ENCODE measurements at places on chromosomes 7 and 10.

- no peak for DNase-seq
Observed at GRCh38 chr7:23011222-23011924, 2.6 kb downstream of the HYCC1 start.

GRCh38 chr10:30939643-30940251 lies 91.9 kb downstream of the ZNF438 start:
- DNase-seq = no peak

GRCh38 chr7:99623091-99623693 lies 6.4 kb downstream of the ZSCAN25 start:
- peak; percentile 32 for DNase-seq

DNA sequence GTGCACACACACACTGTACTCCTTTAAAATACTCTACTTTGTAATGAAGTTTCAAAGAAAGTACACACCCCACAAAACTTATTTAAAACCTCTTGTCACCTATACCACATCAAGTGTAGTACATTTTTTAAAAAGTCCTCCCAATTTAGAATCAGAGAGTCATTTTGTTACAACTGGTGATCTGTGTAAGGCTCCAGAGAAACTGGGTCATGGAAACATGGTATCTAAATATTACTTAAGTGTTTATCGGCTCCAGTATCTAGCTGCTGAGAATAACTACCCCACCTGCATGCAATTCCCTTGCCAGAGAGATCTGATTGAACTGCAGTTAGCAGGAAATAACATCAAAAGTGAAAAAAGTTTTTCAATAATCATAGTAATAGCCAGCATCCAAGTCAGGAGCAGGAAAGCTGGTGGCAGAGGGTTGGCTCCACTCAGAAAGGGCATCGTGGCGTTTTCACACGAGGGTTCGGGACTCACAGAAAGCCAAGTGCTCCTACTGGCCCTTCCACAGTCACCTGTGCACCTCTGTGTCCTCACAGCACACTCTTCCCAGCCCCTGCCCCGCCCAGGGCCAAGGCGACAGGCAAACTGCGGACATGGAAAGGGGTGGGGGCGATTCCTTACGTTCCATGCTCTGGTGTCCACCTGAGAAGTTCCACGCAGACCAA lies 6.5 kb downstream of the RGS10 start:
- no peak for DNase-seq

DNA sequence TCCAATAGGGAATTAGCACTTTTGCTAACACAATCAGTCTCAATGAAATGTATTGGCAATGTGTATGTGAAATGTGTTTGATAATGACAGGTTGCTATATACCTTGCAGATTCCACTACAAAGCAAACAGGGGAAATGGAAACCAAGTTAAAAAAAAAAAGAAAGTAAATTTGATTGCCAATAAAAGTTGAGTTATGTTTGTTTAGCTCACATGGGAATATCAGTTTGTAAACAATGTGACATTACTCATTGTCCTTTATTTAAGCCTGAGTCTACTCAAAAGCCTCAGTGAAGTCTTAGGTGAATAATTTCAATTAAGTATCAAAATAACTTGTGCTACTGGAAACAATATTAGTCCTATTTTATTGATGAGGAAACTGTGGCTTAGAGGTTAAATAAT lies 285.2 kb downstream of the CACNA2D1 start:
- DNase-seq = no peak

DNA sequence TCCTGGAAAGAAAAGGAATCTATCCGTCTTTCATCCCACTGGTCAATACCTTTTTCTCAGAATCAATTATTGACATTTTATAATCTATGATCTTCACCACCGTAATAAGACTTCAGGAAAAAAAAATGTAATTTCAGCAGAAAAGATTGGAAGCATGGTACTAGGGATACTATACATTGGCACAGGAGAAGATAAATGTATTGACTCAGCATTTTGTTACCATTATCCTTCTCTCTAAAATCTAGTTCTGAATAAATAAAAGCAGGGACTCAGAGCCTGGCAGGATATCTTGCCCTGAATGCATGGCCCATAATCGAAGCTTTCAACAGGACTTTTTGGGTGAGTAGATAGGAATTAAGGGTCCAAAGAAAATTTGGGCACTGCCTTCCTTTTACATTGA lies 120.7 kb downstream of the LRRTM3 start:
- DNase-seq = no peak

DNA sequence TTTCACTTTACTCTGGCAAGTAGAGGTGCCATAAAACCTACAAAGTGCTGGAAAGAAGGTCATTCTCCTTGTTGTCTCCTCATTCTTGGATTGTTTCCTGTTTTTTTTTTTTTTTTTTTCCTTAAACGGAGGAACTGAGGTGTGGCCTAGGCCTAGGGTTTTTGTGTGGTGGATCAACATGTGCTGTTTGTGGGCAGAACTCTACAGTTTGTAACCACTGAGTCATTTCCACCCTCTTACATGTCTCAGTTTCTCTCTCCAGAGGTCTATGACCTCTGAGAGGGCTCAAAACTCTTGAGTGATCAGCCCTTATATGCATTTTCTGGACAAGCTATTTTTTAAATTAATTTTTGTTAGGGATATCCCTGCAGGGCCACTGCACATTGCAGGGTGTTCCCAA lies 296.0 kb downstream of the PPP1R3A start:
- DNase-seq = no peak

GRCh38 chr7:88268858-88269257 lies 37.8 kb downstream of the STEAP4 start:
- no peak for DNase-seq

DNA sequence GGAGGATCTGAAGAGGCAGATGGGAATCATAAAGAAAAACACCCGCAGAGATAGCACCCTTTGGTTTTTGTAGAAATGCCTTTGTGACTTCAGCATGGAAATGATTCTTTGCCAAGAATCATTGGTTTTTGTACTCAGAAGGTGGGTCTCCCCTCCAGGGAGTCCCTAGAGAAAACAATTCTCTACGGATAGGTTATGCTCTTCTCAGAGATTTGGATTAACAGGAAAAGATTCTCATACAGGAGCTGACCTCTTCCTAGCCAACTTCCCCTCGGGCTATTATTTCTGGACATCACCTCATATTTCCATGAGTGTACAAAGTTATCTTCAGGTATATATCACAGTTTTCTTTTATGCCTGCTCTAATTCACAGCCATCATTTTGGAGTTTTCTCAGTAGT lies 274.2 kb upstream of the HABP2 start:
- no peak for DNase-seq

DNA sequence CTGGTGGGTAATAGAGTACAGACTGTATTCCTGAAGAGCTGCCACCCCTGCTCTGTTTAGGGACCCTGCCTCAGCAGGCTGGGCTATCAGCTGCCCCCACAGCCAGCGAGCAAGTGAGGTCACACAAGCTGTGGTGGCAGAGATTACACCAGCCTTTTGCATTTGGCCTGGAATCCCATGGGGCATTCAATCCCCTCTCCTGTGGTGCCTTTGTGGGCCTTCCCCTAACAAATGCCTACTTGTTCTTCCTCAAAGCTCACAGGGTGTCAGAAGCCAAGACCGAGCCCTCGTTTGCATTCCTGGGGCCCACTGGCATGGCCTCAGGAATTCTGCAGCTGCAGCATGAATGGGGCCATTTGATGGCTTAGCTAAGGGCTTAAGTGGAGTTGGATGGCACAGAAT lies 212.7 kb upstream of the PHYHIPL start:
- no peak for DNase-seq

DNA sequence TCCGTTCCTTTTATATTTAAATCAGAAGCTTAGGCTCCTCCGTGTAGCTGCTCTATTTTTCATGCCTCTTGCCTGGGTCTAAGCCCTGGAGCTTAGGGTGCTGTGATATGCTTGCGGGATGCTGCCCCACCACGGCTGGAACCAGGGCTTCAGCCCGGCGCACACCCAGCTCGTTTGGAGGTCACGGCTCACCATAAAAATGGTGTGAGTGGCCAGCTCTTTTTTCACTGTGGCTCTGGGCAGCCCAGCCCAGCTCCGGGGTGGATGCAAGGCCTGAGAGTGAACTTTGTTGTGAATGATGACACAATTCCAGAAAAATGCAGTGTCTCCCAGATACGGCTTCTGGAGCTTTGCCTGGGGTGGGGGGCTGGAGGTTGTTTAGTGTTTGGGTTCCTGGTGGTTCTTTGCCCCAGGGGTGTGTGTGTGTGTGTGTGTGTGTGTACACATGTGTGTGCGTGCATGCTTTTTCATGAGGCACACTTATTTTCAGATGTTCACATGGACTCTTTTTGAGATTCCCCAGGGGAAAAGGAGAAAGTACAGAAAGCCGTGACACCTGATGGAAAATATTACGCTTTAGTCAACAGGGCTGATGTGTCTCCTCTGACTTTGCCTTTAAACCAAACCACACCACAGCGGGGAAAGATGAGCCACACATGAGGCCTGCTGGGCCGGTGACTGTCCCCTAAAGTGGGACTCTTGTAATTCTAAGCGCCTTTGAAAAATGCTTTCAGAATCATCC lies 46.2 kb downstream of the GRK5 start:
- peak; percentile 30 for DNase-seq

DNA sequence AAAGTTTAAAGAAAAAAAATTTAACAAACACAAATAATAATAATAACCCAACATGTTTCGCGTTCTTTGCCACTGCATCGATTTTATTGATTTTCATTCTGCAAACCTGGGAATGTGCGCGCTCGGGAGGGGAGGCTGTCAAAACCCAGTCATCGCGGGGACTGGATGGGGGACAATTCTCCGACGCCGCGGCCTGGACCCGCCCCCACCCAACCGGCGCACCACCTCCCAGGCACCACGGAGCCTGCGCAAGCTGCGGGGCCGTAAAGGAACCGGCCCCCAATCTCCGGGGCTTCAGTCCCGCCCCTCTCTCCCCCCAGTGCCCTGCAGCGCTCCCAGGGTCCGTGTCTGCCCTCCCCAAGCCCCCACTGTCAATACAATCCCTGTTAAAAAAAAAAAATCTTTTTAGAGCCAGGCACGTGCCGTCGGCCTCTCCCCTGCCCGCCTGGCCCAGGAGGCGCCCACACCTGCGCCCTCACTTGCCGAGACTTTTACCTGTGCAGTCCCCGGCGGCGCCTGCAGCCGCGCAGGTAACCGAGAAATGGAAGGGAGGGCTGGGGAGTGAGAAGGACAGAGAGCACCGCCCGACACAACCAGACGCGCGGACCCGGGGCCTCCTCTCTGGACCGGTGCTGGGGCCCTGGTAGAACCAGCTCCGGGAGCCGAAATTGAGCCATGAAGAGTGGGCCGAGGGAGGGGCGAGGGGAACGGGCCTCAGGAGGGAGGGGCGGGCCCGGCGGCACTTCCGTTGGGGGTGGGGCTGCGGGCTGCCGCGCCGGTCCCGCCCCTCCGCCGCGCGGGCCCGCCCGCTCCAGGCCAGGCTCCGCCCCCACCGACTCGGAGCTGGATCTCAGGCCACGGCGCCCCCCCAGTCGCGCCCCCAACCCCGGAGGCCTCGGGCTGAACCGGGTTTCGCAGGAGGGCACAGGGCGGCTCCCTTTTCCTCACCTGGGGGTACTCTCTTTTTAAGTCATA lies 7.6 kb upstream of the ZNF503 start:
- no peak for DNase-seq

GRCh38 chr7:50660040-50660829 lies 95.0 kb upstream of the DDC start:
- DNase-seq = peak; percentile 70

DNA sequence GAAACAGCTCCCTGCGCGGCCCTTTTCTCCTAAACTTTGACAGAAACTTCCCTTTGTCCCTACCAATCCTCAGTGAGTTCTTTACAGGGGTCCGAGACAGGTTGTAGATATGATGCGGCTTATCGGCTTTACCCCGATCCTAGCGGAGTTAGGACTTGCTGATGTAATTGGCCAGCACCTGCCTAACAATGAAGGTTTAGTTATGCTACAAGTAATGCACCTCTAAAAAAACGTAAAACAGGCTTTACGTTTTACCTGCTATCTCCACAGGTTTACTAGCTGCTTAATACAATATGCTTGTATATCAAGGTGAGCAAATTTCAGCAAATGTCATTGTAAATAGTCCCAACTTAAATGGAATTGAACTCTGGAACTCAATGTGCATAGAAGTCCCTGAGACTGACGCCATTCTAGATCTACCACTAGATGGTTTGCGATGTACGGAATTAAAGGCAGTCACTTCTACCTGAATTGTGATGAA lies 697 bp upstream of the SNX13 start:
- no peak for DNase-seq

DNA sequence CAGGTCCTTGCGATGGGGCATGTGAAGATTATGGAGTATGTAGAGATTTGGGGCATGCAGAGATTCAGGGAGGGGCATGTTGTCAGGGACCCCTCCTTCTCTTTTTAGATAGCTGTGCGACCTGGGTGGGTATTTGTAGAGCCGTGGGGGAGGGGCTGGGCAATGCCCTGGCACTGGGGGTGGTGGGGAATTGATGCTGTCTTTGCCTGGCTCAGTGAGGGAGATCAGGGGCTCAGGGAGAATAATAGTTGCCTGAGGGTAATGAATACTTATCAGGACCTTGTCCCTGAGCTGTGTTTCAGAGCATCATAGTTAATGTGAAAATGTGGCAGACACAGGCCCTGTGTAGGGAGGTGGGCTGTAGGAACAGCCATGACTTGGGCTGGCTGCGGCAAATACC lies 3.5 kb downstream of the RAMP3 start:
- no peak for DNase-seq

GRCh38 chr10:66783316-66783715 lies 142.5 kb upstream of the LRRTM3 start:
- DNase-seq = no peak

DNA sequence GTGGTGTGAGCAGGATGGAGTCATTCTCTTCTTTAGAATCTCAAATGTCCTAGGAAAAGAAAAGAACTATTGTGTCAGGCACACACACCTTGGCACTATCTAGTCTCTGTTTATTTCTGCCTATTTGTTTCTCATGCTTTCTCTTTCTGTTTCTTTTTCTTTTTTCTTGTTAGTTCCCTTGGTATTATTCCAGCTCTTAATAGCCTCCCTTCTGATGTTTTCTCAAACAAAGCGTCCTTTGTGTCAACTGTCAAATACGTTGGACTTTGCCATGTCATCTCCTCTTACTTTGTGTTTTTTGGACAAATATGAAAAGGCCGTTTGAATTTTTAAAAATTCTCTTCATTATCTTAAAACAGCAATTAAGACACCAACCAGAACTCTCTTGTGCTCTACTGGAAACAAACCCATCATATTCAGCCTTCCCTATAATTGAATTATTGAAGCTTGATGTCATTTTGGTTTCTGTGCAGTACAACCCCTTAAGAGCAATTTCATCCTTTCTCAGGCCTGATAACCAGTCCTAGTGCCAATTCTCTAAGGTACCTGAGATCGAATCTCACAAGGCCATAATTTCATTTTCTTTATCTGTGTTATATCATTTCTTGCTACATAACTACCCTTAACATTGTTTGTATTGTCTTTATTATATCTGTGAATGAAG lies 497.8 kb upstream of the NRP1 start:
- DNase-seq = no peak

- DNase-seq = no peak
Observed at GRCh38 chr10:79236433-79236765, 110.9 kb upstream of the PPIF start.

- DNase-seq = no peak
Observed at GRCh38 chr7:159192725-159193453, 48.2 kb upstream of the VIPR2 start.

GRCh38 chr7:133367561-133367960 lies 114.7 kb downstream of the EXOC4 start:
- DNase-seq = no peak
